ENCODE measurements at places on chromosomes 2 and 18.

- no peak for DNase-seq
Measured at GRCh38 chr2:118841828-118842461, 5.5 kb downstream of the EN1 start.

DNA sequence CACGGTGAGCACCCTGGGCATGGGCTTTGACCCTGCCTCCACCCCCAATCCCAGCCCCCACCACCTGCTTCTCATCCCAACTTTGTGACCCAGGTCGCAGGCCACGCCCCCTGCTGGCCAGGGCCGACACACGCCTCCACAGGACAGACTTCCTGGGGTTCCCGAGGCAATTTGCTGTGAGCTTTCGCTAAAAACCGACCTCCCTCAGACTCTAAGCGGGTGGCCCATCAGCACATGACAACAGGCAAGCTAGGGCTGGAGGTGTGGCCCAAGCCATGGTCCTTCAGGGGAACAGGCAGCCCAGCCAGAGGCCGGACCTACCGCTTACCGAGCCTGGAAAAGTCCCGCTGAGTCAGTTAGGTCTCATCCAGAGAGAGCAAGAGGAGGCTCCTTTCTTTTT, 31.9 kb downstream of the C1QL2 start:
- DNase-seq = no peak

- DNase-seq = no peak
Measured at GRCh38 chr18:28114472-28114871, 62.5 kb downstream of the CDH2 start.

DNA sequence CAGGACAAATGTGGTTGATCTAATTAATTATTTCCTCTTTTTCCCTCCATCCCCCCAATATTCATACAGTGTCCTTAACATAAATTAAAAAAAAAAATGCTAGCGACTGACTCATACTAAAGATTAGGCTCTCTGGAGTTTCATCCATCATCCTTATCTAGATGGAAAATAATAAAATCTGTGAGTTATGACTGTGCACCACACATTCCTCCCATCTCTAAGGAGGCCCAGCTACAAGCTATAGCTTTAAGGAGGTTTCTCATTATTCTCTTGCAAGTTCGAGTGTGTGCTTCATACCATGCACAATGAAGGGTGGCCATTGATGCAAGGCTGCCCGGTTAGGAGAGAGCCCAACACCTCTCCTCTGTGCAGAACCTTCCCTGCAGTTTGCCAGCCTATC, 77.3 kb downstream of the XDH start:
- DNase-seq = no peak

DNA sequence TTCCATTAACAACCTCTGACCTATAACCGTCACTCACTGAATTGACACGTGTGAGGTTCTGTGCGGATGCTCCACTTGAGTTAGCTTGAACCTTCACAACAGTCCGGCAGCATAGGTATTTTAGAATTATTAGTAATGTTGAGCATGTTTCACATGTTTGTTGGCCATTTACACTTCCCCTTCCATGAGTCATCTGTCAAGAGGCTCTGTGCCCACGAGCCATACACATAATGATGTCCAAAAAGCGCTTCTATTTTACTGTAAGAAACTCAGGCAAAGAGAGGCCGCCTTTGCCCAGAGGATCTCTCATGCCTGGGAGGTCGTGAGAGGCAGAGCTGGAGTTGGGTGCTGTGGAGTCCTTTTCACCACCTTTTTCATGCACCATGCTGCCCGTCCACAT, 28.9 kb upstream of the TMEM214 start:
- no peak for DNase-seq

DNA sequence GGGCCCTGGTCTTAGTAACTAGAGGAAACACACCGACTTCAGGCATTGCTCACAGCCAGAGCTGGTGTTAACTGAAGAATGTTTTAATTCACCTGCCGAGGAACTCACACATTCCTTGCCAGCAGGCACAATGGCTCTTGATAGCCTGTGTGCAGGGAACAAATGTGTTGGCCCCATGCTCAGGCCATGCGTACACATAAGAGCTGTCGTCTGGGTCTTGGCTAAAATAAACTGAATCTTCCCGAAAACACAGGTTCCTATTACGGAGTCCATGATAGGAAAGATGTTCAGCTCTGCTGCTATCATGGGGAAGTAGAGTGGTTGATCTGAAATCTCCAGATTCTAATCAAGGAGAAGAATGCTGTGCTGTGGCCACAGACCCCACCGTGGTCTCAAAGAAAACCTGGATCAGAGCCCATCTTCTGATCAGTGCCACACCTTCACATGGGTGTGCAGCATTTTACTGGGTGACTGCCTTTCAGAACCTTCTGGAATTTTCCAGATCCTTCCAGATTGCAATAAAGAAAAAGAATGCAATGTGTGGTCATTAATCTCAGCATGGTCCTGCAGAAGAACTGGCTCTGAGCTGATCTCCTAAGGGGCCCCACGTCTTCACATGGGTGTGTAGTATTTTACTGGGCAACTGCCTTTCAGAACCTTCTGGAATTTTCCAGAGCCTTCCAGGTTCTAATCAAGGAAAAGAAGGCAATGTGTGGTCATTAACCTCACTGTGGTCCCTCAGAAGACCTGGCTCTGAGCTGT, 17.2 kb downstream of the MBP start:
- no peak for DNase-seq

GRCh38 chr2:219244789-219245147, 476 bp downstream of the GLB1L start:
- DNase-seq = no peak

DNA sequence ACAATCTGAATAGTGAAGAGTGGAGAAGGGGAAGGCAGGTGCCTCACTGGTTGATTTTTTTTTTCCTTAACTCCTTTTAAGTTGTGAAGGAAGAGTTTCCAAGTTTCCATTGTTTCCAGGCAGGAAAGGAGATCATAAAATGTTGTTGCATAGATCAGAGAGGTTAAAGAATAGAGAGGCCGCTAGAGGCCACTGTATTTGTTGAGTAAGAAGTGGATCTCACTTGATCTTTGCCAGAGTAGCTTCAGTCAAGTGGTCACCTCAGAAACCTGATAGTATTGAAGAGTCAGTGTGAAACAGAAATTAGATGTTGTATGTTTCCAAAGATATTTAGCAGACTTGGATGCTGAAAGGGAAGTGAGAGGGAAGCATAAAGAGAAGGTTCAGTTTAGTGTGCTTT, 17.6 kb downstream of the CTNNA2 start:
- no peak for DNase-seq

- DNase-seq = no peak
Measured at GRCh38 chr18:1993866-1994265, 577.4 kb downstream of the METTL4 start.

- DNase-seq = no peak
Measured at GRCh38 chr2:127124426-127124825, 17.5 kb upstream of the BIN1 start.

- no peak for DNase-seq
Measured at GRCh38 chr2:151922845-151923666, 94.8 kb upstream of the ARL5A start.

- DNase-seq = no peak
Measured at GRCh38 chr2:137156221-137156844, 391.0 kb downstream of the THSD7B start.
